ENCODE measurements at places on chromosomes 2 and 18.
A peak's percentile ranks its signal among the peaks of the same experiment; 100 is the strongest.

- no peak for DNase-seq
These were observed 281.9 kb downstream of the FIGN start for GRCh38 chr2:163453920-163454319.

DNA sequence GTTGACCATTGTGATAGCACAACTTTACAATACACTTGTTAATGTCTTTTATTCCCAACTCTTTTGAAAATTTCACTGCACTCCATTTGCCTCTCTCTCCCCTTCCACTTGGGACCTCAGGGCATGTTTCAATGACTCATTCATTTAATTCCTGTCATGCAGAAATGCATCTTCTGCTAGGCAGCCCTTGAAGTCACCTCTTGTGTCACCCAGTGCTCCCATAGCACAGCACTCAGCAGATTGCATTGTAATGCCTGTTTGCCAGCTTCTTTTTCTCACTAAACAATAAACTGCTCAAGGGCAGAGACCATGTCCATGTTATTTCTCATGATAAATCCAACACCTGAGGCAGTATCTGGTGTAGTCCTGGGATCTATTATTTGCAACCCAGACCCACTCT lies 85.9 kb upstream of the ACSL3 start:
- DNase-seq = no peak

DNA sequence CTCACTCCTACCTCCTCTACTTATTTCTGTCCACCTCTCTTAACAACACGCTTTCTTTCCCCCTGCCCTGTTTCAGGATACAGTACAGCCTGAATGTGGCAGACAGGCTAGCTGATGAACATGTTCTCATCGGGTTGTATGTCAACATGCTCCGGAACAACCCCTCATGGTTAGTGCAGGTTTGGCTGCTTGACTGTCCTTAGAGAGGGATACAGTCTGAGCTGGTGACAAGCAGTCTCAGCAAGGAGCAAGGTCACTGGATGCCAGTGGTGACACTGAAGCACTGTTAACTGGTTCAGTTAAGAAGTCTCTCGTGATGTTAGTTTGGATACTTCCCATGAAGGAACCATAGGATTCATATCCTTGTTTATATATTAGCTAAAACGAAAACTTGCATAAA lies 128.6 kb downstream of the DTNA start:
- no peak for DNase-seq

DNA sequence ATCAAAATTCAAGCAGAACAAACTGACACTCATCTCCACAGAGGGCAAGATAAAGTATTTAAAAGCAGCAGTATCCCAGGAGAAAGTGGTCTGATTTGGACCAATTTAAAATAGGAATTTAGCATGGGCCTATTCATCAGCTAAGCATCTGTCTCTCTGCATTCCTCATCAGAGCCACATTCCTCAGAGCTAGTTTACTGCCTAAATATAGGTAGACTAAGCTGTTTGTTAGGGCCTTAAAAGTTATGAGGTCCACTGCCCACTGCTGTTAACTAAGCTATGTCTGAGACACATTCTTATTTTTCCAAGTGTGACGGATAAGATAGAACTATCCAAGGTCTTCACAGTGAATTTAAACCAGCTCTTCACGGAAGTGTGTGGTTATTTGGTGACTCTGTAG lies 17.6 kb downstream of the NEB start:
- DNase-seq = no peak

GRCh38 chr2:164084066-164084465 lies 348.3 kb upstream of the FIGN start:
- DNase-seq = no peak

- DNase-seq = no peak
These were observed 22.7 kb downstream of the CNNM4 start for GRCh38 chr2:96783388-96783787.

DNA sequence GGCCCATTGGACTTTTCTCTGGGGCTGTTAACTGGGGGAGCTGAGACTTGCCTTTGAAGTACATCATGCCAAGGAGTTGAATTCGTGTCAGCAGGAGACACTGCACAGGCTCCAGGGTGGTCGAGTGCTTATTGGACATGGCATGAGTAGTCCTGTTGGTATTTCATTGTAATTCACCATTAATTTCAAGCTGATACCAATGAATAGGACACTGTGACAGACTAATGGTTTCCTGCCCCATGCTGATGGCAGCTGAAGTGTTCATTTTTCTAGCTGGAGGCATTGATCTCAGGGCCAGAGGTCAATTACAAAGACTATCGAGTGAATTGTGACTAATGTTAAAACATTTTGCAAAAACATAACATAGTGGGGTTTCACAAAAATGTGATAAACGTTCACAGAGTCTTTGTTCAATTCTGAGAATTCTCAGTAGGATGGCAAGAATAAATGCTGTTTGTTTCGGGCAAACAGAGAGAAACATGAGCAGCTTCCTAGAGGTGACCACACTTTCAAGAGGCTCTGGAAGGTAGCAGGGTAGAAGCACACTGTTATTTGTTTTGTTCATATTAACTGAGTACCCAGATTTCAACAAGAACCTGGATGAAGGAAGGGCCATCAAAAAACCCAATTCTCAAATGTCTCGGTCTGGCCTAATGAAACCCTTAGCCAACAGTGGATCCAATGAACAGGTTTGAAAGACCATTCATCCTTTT lies 90.6 kb upstream of the ARL4C start:
- DNase-seq = no peak

GRCh38 chr18:29003194-29003593 lies 826.3 kb upstream of the CDH2 start:
- DNase-seq = no peak

DNA sequence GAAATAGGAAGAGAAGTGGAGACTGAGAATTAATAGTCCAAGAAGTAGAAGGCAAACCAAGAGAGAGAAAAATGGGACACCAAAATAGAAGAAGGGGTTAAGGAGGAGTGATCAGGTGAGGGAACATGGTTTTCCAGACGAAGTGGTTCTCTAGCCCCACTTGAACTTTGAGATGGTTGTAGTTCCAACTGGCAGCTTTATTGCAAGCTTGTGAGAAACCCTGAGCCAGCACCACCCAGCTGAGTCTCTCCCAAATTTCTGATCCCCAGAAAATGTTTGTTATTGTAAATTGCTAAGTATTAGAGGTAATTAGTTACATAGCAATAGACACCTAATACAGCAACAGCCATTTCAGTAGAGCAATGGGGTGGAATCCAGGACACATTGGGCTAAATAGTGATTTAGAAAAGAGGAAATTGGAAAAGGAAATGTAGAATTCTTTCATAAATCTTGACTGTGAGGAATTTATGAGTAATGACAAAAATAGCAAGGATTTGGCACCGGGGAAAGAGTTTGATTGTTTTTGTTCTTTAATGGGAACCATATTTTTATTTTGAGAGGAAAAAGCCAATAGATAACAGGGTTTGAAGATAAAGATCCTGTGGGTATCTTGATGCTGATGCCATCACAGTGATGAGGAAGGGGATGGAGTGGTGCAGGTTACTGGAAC lies 62.1 kb upstream of the XDH start:
- DNase-seq = no peak

DNA sequence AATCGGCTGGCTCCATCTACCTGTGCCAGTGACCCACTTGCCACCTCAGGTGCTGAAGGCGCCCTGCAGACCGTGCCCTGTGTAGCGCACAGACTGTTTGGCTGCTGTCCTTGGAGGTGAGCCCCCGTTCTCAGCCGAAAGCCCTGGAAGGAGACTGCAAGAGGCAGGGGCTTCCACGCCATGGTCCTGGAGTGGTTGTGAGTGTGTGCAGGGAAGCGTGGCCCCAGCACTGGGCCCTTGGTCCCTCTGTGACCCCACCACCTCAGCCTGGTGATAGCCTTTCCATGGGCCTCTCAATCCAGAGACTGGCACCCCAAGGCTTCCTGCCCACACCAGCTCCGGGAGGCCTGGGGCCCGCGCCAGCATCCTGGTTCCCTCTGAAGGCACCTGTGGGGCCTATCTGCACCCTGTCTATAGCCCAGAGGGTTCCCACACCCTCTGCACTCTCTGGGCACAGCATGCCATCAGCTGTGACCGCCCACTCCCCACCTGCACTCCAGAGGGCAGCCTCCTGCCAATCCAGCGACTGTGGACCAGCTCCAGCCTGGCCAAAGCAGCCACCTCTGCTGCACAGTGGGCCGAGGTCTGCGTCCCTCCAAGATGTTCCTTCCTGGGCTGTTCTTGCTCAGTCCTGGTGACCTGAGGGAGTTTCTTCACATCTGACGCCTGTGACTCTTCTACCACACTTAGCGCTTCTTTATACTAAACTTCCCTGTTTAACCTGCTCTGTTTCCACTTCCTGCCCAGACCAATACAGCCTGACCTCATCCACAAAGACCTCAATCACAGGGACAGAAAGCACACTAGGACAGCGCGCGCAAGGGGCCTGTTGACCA lies 109.5 kb downstream of the EIPR1 start:
- no peak for DNase-seq

GRCh38 chr2:196322973-196323810 lies 151.8 kb upstream of the STK17B start:
- no peak for DNase-seq

DNA sequence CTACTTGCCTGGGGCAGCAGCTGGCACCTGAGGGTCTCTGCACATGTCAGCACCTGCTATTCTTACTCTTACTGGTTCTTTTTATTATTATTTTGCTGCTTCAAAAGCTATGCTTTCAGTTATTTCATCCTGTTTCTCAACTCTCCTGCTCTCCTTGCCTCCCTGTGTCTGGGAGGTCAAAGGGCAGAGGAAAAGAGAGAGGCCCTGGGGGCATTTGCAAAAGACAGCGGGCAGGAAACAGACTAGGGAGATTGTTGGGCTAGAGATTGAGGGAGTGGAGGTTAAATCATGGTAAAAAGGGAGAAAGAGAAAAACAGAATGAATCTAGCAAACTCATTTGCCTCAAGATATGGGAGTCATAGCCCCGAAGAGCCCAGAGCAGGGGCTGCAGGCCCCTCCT lies 21.1 kb upstream of the RPL31 start:
- DNase-seq = no peak

DNA sequence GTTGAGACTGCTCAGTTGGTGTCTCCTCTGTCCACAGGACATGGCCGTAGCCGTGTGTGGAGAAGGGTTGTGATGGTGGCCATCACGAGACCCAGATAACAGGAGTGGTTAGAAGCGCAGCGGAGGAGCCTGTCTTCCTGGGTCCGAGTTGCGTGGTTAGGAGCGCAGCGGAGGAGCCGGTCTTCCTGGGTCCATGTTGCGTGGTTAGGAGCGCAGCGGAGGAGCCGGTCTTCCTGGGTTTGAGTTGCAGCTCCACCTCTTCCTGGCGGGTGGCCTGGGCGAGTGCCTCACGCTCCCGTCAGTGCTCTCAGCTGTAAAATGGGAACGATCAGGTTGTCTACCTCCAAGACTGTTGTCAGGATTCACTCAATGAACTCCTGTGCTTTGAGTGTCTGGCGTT lies 176.2 kb downstream of the GBX2 start:
- DNase-seq = no peak

DNA sequence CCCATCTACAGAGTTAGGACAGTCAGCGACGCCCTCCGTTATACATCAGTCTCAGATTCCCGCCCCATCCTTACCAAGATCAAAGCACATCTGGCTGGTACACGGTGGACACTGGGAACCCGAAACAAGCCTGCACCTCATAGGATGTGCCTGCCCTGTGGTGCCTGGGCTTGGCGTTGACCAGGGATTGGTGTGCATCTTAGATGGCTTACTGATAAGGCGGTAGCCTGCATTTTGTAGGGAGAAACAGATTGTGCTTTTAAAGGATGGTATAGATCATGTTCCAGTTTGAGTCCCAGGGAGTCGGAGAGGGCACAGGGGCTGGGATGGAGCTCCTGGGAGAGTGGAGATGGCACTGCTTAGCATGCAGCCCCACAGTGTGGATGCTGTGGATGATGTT lies 108.0 kb downstream of the EML6 start:
- no peak for DNase-seq

DNA sequence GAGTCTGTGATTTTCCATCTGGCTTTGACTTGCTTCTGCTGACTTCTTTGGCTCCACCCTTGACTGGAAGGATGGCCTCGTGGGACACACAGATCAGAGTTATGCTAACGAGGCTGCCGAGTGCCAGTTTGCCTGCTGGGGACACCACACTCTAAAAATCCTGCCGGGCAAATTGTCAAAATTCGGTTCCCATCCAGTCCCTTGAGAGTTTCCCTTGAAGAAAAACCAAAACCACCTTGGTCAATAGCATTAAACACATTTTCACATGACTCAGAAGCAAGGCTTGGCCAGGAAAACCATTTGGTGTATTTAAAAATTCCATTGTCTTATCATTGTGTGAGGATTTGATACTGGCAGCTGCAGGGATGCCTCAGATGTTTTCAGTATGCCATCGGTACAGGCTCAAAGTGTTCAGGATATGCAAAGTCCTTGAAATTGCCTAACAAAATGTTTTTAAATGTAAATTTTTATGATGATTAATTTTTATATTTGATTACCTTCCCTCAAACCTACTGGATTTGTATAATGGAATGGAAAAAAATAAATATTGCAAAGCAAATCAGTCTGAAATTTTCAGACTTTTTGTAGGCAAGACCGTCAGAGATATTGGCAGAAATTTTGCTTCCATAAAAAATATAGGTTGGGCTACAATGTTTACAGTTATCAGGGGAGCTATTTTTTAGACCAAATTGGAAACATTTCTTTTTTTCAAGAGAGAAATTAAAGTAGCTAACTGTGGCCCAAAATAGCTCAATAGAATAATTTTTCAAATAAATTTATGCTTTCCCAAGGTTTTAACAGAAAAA lies 41.6 kb downstream of the KCNE4 start:
- no peak for DNase-seq

DNA sequence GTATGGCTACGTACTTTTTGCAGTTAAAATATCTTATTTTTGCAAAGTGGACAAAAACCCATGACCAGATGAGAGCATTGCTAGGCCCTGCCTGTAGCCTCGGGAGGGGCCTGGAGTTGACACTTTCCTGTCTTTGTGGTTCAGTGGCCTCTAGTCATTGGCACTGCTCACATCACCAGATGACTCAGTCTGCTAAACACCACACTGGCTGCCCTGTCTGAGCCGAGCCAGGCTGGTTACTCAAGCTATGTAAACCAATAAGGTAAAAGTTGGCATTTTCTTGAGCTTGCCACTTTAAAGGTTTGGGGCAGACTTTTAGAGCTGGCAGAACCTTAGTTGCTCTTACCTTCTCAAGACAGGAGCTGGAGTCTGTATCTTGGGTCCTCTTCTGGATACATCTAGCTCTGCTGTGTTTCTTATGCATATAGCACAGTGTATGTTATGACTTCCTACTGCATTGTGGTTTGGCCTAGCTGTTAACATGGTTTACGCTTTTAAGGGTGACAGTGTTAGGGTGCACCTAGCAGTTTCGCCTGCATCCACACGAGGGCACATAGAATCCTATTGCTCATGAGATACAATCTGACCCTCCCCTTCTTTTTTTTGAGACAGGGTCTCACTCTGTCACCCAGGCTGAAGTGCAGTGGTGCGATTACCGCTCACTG lies 76.4 kb downstream of the AP1S3 start:
- peak; percentile 47 for DNase-seq

GRCh38 chr2:98388081-98388480 lies 41.8 kb downstream of the CNGA3 start:
- no peak for DNase-seq

- no peak for DNase-seq
These were observed 31.0 kb downstream of the SP100 start for GRCh38 chr2:230447036-230447435.
